ENCODE measurements at places on chromosomes 4 and X.

DNA sequence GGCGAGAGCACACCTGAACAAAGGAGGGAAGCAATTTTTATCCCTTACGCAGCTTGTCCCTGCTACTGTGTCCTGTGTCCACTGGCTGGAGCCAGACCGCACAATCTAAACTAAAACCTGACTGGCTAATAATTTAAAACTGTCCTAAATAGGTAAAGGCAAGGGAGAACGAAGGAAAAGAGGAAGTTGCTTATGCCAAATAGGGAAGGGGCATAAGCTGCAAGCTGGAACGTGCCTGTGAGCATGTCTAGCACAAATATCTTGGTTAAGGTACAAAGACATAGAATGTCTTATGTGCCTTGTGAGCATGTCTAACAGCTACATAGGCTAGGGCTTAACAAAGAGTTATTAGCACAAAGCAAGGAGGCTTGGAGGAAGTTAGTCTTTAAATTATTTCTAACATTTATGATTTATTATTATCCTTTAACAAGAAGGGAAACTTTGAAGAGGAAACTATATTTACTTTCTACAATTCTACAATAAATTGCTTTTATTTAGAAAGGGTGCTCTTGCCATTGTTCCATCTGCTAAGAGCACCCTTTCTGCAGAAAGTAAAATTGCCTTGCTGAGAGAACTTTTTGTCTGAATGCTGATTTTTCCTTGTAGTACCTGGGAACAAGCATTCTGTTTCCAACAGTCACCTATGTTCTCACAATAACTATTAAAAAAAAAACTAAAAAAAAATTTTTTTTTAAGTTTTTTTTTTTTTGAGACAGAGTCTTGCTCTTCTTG lies 80.6 kb upstream of the CBR4 start:
- no peak for DNase-seq

- no peak for DNase-seq
Observed at GRCh38 chr4:40409835-40410234, 74.7 kb downstream of the CHRNA9 start.

DNA sequence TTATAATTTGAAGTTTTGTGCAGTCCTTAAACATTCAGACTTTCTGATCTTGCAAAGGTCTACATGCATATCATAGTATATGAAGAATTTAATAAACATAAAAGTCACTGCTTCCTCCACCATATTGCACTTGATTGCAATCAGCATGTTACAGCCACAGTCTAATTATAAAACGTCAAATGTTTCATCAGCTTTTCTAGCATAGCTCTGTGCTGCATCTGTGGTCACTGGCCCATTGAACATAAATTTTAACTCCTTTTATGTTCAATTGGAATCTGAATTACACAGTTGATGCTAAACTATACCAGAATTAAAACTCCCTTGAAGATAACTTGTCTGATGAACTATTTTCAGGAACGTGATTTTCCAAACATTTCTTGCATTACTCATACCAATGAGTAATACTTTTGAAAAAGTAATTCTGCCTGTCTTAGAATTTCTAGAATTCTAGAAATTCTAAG lies 329.1 kb downstream of the GALNTL6 start:
- no peak for DNase-seq

- no peak for DNase-seq
Observed at GRCh38 chr4:140168474-140168873, 14.5 kb upstream of the MAML3 start.

DNA sequence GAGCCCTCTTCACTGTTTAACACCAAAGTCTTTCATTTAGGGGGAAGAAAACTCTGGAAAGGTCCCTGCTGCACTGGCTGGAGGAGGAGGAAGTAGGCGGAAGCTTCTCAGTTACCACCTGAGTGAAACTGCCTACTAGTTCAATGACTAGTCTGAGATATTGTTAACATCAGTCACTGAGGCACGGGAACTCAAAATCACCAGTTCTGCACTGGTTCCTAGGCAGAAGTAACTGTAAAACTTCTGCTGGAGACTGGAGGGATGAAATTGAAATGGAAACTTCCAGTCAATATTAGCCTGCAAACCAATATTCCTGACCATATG lies 178.3 kb downstream of the SNCA start:
- DNase-seq: no peak

DNA sequence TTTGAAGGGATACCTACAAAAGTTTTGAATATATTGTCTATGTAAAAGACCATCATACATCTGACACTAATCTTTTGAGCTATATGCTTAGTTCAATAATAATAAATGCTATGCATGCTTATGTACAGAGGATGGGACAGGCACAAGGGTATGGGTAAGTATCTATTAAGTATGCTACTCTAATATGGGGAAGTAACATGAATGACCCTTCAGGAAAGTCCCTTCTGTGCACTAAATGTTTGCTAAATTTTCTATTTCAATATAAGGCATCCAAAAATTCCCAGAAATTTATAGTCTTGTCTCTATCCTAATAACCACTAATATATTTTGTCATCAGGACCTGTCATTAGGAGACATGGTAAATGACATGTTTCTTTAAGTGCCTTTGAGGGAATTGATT lies 19.0 kb downstream of the ATP8A1 start:
- no peak for DNase-seq

DNA sequence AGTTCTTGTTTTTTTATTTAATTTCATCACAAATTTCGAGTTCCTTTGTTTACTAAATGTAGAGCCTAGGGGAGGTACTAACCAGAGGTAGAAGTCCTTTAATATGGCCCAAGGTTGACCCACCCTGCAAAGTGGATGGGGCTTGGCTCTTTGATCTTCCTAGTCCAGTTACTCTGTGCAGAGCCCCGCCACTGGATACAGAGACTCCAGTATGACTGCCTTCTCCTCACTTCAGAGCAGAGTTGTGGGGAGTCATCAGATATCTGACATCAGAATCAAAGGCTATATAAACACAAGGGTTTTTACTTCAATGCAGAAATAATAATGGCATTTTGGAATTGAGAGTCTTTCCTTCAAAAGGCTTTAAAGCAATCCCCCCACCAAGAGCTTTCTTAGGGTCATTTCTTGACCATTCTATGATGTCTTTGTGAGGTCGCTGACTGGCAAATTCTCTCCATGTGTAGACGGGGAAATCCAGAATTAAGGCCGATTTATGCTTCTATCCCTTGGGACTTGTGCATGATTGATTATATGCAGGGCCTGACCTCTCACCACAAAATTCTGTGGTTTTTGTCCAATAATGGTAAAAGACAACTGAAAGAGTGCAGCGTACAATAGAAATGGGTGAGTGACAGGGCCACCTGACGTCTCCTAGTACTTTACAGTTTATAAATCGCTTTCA lies 88.3 kb upstream of the CITED1 start:
- DNase-seq: no peak

DNA sequence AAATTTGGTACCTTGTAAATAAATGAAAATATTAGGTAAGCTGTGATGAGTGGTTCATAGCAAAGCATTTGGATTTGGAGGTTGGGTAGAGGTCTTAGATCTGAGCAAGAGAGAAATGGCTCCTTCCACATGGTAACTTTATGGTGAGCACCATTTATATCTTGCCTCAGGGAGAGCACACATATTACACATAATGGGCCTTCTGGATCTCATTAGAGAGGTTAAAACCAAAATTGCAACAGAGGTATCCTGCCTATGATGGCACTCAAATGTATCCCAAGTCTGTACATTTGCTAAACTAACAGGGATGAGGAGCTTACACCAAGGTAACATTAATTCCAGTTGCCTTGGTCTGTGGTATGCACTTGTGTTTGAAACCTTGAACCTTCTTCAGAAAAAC lies 87.1 kb upstream of the PUDP start:
- no peak for DNase-seq

GRCh38 chr4:90990284-90990683 lies 863.1 kb downstream of the CCSER1 start:
- DNase-seq: no peak

DNA sequence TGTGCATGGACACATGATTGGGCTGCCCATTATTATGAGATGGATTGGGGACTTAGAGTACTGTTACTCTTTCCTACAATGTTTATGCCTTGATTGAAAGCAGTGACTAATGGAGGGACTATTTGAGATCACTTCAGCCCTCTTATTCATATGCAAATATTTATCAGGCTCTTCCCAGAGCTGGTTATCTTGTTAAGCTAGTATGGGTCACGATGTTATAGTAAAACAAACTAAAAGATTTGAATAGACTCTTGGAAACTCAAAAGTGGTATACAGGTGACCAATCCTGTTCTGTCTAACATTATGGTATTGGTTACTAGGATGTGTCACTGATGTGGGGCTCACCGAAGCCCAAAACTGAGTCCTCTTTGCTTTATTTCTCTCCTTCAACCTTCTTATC lies 306.2 kb upstream of the CASK start:
- DNase-seq: no peak

DNA sequence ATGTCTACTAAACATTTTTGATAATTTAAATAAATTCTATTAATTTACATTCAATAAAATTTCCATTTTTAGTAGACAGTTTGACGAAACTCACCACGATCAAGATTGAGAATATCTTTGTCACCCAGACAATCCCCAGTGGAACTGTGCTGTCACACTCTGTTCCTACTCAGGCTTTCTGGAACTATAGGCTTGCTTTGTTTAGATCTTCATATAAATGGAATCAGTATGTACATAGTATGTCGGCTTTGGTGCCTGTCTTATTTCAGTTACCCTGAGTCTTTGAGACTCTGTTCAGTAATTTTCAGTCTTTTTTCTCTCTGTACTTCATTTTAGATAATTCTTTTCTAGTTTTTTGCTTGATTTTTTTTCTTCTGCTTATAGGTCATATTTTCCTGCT lies 163.5 kb upstream of the EMCN start:
- no peak for DNase-seq

DNA sequence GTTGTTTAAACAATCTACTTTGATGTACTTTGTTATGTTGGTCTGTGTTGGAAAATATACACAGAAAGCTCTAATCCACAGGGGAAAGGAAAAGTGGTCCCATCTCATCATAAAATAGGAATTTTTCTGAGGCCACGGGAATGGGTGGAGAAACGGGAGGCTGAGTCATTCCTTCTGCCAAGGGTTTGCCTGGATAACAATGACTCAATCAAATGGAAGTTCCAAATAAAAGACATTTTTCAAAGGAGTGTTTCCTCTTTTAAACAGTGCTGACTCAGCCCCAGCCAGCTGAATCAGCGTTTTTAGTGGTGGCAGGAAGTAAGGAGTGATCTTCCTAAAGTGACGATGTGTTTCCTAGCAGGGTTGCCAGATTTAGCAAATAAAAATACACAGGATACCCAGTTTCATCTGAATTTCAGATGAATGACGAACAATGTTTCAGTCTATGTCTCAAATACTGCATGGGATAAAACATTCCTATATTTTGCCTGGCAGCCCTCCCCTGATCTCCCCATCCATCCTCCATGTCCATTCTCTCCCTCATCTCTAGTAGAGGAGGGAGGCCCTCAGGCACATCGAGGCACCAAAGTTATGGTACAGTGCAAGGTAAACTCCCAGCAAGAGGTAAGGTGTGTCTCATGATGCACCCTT lies 345.4 kb upstream of the GATB start:
- DNase-seq: no peak

DNA sequence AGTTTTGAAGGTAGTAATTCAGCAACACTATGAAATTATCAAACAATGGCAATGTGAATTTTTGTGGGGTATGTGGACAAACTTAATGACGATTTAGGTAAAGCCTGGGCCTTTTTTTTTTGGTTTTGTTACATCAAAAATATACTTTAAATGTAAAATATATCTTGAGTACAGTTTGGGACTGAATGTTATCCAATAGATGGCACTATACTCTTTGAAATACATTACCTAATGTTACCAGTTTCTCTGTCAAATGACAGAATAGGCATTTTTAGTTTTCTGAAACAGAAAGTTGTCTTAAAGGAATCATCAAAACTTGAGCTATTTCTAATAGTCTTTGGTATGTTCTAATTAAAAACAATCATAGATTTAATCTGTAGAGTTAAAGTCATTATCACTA lies 1651.9 kb downstream of the C4orf33 start:
- DNase-seq: no peak

DNA sequence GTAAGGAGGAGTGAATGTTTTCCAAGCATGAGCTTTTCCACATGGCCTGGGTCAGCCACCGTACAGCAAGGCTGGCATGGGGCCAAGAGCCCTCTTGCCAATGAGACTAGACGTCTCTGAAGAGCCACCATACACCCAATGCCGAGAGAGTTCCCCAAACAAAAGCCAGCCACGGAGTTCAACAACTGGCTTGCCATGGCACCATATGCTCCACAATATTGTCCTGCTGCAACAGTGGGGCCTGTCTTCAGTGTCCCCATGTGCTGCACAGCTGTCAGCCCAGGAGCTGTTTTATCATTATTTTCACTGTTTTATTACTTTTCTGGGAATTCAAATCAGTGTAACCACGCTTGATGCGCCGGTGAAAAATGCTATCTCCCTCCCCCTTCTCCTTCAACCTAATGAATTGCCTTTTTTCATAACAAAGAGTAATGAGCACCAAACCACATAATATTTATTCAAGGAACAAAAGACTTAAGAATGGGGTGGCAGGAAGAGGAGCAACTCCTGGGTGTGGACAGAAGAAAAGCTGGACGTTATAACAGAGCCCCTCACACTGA lies 18.4 kb downstream of the MAML3 start:
- peak; percentile 93 for DNase-seq

DNA sequence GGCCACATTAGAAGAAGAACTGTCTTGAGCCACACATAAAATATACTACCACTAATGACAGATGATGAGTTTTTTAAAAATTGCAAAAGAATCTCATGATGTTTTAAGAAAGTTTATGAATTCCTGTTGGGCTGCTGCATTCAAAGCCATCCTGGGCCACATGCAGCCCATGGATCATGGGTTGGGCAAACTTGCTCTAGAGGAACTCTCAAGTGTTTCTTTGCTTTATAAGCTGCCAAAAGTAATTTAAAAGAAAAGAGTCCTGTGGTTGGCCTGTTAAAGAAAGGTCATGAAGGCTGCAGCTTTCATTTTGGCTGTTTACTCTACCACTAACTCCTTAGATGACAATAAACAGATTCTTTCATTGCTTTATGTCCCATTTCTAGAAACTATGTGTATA lies 218.2 kb downstream of the SCFD2 start:
- no peak for DNase-seq

DNA sequence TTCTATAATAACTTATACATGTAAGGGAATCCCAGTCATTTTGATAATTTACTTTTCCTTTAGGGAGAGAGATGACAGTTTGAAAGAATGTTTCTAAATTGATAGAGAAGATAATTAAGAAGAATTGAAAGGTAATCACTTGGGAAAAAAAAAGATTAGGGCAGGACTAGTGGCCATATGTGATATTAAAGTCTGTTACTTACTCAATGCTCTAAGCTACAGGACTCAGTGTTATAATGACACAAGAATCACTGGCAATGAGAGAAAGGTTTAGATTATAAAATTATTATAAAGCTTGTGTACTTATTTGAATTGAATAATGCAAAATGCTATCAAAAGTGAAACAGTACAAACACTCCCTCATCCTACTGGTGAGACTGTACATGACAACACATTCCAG lies 265.3 kb downstream of the BANK1 start:
- no peak for DNase-seq

DNA sequence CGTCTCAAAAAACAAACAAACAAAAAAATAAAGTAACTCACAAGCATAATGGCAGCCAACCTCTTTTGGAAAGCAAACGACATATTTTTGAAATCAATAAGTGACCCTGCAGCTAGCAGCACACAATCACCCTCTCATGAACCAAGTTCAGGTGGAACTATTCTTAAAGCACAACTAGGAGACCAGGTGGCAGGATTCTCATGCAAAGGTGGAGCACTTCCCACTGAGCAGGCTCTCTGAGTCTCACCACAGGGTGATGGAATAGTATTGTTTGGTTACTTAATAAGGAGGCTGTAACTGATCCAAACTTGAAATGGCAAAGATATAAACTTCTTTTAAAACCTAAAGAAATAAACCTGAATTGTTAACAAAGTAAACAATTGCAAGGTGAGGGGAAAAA lies 1293.1 kb downstream of the PCDH19 start:
- DNase-seq: no peak

- no peak for DNase-seq
Observed at GRCh38 chrX:133207751-133208150, 10.4 kb downstream of the TFDP3 start.
